ENCODE measurements at places on chromosomes 16 and 17. TPM values are rescaled to one million over a fixed set of nuclear protein-coding genes. Genes with fewer than 3 reads are reported as not detected.

NEUROD2 gene
- total RNA-seq, result not detected

KRT40 gene
- not detected for total RNA-seq

B3GNT9 gene
- 84.6 TPM for total RNA-seq

SPEM2 gene
- 0.40 TPM for total RNA-seq

TMC8 gene
- 2.0 TPM for total RNA-seq

CD300LF gene
- not detected for total RNA-seq

ST6GALNAC2 gene
- total RNA-seq, result 34.1 TPM

DNA sequence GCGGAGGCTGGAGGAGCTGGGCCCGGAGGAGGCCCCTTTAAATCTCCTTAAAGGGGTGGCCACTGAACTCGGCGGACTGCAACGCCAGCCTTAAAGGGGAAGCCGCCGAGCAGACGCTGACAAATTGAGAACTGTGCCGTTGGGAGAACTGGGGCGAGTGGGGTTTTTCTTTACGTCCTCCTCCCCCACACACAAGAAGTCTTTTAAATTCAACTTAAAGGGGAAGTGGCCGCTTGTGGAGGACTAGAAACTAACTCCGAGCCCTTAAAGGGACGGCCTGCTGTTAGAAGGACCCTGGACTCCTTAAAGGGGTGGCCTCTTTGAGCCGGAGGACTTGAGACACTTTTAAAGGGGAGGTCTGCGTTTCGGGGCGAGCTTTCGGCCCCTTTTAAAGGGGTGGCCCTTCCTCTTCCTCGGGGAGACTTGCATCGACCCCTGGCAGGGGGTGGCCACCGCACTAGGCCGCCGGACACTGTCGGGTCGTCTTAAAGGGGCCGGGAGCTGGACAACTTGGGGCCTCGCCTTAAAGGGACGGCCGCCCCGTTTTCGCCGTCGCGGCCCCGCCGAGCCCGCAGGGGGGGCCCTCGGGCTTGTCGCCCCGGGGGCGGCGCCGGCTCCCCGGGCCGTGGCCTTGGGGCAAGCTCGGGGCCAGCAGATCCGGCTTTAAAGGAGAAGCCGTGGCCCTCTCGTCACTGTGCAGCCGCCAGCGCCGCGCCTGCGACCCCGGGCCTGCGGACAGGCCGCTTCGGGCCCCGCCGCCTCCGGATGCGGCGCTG is 688 bp downstream of the FBRS start:
- peak; percentile 86 for DNase-seq
- H3K4me3 ChIP-seq, result peak overlapping the region; percentile 95
- peak overlapping the region; percentile 95 for H3K27ac ChIP-seq
- peaks cover 26% of the 10 kb centered on the region for H3K4me1 ChIP-seq

- H3K27ac ChIP-seq, result no peak overlapping the region
- no peaks in the 10 kb centered on the region for H3K36me3 ChIP-seq
- no peak for DNase-seq
- H3K4me3 ChIP-seq, result no peak overlapping the region
- no peaks in the 10 kb centered on the region for H3K27me3 ChIP-seq
Observed at GRCh38 chr16:27304102-27304501, 9.7 kb upstream of the IL4R start.

DNA sequence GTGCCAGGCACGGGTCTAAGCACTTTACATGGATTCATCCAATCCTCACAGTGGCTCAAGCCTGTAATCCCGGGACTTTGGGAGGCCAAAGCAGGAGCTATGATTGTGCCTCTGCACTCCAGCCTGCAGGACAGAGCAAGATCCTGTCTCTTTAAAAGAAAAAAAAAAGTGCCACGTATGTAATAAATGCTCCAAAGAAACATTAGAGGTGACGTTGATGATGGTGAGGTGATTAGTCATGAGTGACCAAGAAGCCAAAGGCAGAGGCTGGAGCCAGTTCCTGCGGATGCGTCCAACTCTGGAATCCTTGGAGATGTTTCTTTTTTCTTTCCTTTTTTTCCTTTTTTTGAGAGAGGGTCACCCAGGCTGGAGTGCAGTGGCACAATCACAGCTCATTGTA is 59.4 kb upstream of the SIAH1 start:
- H3K4me1 ChIP-seq, result peaks cover 10% of the 10 kb centered on the region
- H3K36me3 ChIP-seq, result no peaks in the 10 kb centered on the region
- DNase-seq, result peak; percentile 30
- H3K27ac ChIP-seq, result peak overlapping the region; percentile 79
- H3K27me3 ChIP-seq, result no peaks in the 10 kb centered on the region
- H3K4me3 ChIP-seq, result no peak overlapping the region

DNA sequence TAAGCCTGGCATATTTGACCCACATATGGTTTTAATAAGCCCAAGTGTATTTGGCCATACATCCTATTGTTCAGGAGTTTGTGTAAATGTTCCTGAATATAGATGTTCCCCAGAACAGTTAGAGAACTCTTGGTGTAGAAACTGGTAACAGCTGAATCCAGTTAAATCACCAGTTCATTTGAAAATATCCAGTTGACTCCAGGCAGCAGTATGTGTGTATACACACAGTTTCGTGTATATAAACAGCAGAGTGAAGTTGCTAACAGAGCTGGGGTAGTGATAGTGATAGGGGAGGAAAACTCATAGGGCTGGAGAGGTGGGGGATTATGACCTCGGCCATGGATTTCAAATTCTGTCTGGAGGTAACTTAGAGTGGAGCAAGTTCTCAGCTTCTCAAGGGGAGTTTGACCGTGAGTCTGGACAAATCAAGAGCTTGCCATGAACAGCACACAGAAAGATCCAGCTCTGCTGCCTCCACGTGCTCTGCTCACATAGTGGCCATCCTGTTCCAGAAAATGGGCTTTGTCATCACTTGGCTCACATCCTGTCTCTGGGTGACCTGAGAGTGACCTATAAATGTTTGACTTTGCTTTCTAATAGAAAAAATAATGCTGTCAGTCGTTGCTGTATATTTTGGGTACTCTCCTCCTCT is 30.6 kb upstream of the MMD start:
- no peak overlapping the region for H3K4me3 ChIP-seq
- H3K36me3 ChIP-seq, result no peaks in the 10 kb centered on the region

DNA sequence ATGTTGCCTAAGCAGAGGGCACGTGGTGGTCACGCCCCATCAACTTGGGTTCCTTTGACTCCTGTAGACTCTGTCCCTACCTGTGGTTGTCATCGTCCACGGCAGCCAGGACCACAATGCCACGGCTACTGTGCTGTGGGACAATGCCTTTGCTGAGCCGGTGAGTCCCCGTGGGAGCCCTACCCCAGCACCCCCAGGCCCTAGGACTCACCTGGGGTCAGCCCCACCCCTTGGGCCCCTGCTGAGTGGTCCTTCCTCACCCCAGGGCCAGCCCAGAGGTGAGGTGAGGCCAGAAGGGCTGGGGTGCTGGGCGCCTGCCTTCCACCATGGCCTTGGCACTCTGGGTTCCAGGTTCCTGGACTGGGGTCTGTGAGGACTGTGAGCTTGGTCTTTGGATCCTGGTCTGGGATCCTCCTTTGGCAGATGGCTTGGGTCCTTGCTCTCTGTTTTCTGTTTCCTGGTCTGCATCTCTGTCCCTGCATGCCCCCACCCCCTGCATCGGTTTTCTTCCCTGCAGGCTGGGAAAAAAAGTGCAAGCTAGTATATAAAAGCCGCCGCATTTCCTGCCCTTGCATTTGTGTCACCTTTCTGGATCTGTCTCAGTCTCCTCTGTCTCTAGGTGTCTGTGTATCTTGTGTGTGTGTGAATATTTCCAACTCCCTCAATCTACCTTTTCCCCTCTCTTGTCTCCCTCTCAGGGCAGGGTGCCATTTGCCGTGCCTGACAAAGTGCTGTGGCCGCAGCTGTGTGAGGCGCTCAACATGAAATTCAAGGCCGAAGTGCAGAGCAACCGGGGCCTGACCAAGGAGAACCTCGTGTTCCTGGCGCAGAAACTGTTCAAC is 17.5 kb downstream of the STAT5A start:
- H3K36me3 ChIP-seq, result peaks cover 28% of the 10 kb centered on the region
- H3K27ac ChIP-seq, result no peak overlapping the region
- H3K27me3 ChIP-seq, result no peaks in the 10 kb centered on the region
- H3K4me1 ChIP-seq, result peaks cover under 1% of the 10 kb centered on the region
- no peak for DNase-seq
- H3K4me3 ChIP-seq, result no peak overlapping the region

DNA sequence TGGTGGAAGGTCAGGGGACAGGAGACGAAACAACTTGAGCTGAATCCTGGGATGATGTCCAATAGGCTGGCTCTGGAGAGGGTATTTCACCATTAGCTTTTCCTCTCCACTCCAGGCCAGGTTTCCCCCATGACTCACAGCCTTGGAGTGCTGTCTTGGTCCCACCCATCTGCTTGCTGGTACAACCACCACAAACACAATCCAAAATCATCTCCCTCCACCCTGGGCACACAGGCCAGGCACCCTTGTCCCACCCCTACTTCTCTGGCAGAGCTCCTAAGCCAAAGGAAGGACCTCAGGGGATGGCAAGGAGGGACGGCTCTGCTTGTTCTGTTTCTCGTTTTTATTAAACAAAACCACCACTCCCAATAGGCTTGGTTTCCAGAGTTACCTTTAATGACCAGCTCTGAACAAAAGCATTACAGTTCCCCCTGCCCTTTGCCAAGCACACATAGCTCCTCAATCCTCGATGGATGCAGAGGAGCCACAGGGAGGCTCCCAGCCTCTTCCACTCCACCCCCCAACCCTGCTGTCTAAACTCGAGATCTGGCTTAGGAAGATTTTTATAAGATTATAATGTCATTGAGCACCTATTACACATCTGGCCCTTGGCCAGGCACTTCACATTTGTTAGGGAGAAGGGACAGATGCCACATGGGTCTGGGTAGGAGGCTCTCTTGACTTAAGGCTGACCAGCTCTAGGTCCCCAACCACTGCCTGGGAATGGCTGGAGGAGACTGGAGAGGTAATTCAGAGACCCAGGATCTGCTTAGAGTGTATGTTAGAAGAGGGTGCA is 13.3 kb downstream of the CAVIN1 start:
- no peak overlapping the region for H3K4me3 ChIP-seq
- peak overlapping the region; percentile 90 for H3K27ac ChIP-seq
- H3K4me1 ChIP-seq, result peaks cover 50% of the 10 kb centered on the region
- H3K36me3 ChIP-seq, result peaks cover 2% of the 10 kb centered on the region

DNA sequence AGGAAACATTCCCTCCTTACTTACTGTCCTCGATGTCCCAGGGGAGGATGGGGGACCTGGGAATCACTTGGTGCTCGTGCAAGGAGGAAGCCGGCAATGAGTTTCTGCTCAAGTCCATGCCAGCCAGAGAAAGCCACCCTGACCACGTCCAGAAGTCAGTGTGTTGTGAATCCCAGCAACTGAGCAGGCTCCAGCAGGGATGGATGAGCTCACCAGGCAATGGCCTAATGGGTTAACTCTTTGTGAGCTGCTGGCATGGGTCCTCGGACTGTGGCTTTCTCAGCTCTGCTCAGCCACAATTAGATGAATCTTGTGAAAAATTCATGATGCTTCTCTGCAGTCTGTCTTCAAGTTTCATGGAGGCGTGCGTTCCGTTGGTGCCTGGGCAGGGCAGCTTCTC is at the start of gene PIRT:
PIRT (minus strand) TSS at position 167 of the 400 bp plus-strand sequence. CDS start 12,442 bp downstream, outside the sequence.
- no peak within 1 kb of the TSS for H3K27ac ChIP-seq
- H3K4me3 ChIP-seq, result no peak within 1 kb of the TSS
- H3K27me3 ChIP-seq, result no peaks in the 10 kb centered on the region

- peak overlapping the region; percentile 51 for H3K27ac ChIP-seq
- H3K27me3 ChIP-seq, result no peaks in the 10 kb centered on the region
- no peak overlapping the region for H3K4me3 ChIP-seq
- no peaks in the 10 kb centered on the region for H3K36me3 ChIP-seq
- H3K4me1 ChIP-seq, result peaks cover 13% of the 10 kb centered on the region
- no peak for DNase-seq
Observed at GRCh38 chr16:66859397-66860068, 15.3 kb downstream of the CA7 start.

- peak overlapping the region; percentile 50 for H3K4me3 ChIP-seq
- DNase-seq, result peak; percentile 90
- peak overlapping the region; percentile 93 for H3K27ac ChIP-seq
Observed at GRCh38 chr17:45149037-45149668, 878 bp downstream of the HEXIM1 start.

- no peak overlapping the region for H3K4me3 ChIP-seq
- no peak for DNase-seq
- H3K27me3 ChIP-seq, result no peaks in the 10 kb centered on the region
- H3K4me1 ChIP-seq, result no peaks in the 10 kb centered on the region
- H3K27ac ChIP-seq, result no peak overlapping the region
- H3K36me3 ChIP-seq, result no peaks in the 10 kb centered on the region
Observed at GRCh38 chr16:59880611-59881010, 1146.5 kb upstream of the GOT2 start.

- H3K27ac ChIP-seq, result no peak overlapping the region
- H3K4me1 ChIP-seq, result no peaks in the 10 kb centered on the region
- no peak overlapping the region for H3K4me3 ChIP-seq
- no peaks in the 10 kb centered on the region for H3K27me3 ChIP-seq
- DNase-seq, result no peak
Observed at GRCh38 chr17:37674511-37674910, 31.3 kb upstream of the DDX52 start.

GRCh38 chr17:67636834-67637520 is 80.8 kb upstream of the NOL11 start:
- H3K4me1 ChIP-seq, result peaks cover 33% of the 10 kb centered on the region
- H3K27me3 ChIP-seq, result no peaks in the 10 kb centered on the region

GRCh38 chr17:20225162-20226115 is 216.3 kb downstream of the SPECC1 start:
- H3K4me1 ChIP-seq, result no peaks in the 10 kb centered on the region
- H3K36me3 ChIP-seq, result no peaks in the 10 kb centered on the region
- no peak for DNase-seq
- H3K27me3 ChIP-seq, result no peaks in the 10 kb centered on the region

DNA sequence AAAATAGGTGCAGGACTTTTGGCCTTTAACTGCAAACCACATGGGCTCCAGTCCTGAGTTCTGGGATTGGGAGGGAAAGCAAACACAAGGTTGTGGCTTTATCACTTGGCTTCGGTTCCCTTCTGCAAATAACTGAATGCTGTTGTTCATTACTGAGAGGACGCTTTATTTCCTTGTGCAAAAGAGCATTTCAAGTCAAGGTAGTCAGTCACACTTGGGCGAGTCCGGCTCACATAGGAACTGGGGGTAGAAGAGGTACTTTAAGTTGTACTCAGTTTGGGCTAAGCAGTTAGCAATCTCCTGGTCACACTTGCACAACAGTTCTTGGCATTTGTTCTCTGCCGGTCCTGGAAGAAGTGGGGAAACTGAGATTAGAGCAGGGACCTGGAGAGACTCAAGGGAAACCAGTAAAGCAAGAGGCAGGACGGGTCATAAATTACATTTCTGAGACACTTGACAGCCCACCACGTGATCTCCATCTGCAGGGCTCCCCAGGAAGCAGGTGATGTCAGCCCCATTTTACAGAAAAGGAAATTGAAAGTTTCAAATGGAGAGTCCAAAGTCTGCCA is 21.6 kb downstream of the PLA2G10 start:
- no peak overlapping the region for H3K27ac ChIP-seq
- peak; percentile 22 for DNase-seq
- no peaks in the 10 kb centered on the region for H3K4me1 ChIP-seq
- no peaks in the 10 kb centered on the region for H3K27me3 ChIP-seq

DNA sequence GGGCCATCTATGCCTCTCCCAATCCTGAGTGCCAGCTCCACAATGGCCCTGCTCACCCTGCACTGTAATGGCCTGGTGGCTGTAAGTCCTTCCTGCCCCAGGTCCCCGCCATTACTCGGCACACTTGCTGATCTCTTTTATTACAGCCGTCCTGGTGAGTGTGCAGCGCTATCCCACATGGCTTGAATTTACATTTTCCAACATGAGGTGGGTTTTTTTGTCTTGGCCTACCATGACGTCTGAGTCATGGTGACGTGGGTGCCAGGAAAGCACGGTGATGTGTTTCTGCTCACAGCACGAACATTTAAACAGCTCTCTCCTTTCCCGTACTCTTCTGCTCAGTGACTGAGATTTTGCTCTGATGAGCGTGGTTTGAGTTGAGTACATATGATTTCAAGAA is 55.2 kb upstream of the FOXF1 start:
- H3K27me3 ChIP-seq, result no peaks in the 10 kb centered on the region
- DNase-seq, result no peak
- no peak overlapping the region for H3K27ac ChIP-seq
- no peaks in the 10 kb centered on the region for H3K36me3 ChIP-seq
